ENCODE measurements at places on chromosomes 4 and X.

DNA sequence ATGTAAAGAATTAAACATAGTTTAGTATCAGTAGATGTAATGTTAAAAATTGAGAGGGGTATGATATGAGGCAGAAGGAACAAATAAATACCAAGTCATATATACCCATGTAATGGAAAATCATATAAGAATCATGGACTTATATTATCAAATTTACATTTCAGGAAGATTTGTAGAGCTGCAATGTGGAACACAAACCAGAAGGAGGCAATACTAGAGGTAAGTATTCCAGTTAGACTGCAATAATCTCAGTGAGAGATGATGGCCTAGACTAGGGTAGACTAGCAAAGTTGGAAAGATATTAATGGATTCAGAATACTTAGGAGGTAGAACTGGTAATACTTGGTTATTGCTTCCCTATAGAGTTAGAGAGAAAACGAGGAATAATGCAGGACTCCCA, 603.0 kb upstream of the KLHL4 start:
- no peak for DNase-seq

- DNase-seq, result no peak
Observed at GRCh38 chr4:125739760-125740159, 425.0 kb downstream of the FAT4 start.

GRCh38 chr4:164949448-164950143, 27.9 kb downstream of the TRIM61 start:
- no peak for DNase-seq

GRCh38 chrX:19753368-19753767, 134.0 kb downstream of the SH3KBP1 start:
- DNase-seq, result no peak

DNA sequence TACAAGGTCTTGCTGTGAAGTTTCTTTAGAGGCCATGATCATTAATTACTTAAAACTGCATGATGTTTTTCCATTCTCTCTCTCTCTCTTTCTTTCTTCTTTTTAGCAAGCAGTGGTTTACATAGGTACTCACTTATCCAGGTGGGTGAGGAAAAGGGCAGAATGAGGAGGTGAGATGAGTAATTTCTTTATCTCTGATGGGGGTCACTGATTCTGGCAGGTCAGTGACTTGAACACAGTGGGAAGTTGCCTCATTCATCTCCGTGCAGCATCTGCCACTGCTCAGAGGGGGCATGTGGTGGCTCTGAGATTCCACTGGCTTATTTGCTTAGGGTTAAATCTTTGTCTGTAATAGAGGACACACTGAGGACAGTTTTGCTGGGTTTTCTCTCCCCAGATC, 62.6 kb downstream of the FAM114A1 start:
- no peak for DNase-seq

DNA sequence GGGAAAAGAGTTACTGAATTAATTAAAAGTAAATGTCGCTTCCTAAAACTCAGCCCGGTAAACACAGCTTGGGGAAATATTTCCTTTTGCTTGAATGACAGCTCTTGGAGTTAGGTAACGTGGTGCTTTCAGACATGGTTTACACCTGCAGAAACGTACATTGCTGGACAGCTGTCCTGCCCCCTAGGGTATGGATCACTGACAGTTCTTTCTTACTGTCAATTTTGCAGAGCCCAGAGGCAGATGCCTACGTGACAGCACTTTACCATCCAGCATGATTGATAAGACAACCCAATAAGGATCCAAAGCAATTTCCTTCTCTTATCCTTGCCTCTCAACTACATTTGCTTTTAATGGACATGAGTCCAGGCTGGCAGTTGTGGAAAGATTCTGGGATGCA, 334.5 kb downstream of the PACRGL start:
- DNase-seq, result no peak

DNA sequence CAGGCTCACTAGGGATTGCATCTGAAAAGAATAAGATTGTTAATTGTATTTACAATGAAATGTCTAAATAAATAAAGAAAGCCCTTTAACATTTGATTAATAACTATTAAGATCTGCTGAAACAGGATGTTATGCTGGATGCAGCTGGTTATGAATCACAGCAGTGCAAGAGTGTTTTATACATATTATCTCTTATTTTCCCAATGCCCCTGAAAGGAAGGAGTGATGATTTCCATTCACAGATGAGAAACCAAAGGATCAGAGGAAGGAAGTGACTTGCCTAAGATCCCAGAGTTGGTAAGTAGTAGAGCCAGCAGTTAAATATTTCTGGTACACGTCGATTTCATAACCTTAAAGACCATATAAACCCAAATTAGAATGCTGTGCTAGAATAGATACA, 76.3 kb upstream of the ARHGAP36 start:
- no peak for DNase-seq

DNA sequence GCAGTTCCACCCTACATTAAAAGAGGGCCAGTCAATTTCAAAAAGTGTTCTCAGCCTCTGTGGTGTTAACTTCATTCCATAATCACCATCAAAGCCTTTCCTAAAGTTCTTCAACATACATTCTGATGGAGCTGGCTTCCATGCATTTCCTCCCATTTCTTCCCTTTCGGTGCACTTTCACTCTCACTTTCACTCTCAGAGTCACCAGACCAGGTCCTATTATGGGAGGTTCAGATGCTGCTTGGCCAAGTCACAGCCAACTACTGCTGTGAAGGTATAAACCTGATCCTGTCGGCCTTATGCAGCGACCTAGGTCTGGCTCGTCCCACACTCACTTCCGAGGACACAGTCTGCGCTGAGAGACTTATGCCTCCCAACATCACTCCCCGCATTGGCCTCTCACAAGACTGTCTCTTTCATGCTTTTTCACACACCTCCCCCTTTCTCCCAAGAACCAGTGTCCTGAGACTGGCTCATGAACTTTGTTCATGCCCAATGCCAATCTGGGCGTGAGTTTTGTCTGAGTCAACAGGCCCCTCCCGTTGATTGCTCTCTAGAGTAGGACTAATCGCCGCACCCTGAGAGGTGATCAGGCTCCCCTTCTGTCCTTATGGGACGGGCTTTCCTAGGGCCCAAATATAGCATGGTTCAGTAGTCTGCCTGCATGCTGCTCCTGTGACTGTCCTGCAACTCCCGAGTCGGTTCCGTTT, 60.8 kb upstream of the XAGE1B start:
- DNase-seq, result no peak

- DNase-seq, result no peak
Observed at GRCh38 chrX:22126327-22126726, 94.2 kb downstream of the PHEX start.

DNA sequence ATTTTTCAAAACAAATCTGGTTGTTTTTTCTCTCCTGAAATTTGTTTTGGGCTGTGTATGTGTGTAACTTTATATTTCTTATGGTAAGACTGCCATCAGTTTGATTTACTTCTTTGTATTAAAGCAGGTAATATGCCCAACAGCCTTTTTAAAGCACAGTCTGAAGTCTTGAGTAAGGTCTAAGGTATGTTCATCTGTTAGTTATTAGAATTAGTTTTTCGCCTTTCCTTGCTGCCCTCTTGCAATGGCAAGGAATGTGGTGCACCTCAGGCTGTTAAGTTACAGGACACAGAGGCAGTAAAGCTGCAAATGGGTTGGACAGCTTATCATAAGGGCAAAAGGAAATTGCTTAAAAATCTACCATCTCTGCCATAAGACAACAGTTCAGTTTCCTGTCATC, 71.8 kb downstream of the METTL14 start:
- no peak for DNase-seq

GRCh38 chrX:133046601-133047000, 50.3 kb downstream of the USP26 start:
- DNase-seq, result no peak

DNA sequence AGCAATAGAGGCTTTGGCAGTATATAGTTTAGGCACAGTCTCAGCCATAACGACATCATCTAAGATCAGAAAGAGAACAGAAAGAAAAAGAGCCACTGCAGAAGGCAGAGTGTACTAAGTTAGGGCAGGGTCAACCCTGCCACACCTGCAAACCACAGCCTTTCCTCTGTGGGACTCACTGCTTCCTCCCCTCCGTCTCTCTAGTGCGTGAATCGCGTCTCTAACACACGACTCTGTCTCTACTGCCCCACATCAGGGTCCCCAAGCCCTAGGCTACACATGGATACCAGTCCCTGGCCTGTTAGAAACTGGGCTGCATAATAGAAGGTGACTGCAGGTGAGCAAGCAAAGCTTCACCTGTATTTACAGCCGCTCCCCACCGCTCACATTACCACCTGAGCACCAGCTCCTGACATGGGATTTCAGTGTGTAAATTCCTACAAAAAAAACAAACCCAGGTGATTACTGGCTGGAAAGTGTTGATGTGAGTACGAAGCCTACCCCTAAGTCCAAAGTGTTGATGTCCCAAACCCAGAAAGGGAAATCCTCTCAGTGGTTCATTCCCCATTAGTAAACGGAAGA, 128.9 kb downstream of the PRKX start:
- DNase-seq, result no peak

DNA sequence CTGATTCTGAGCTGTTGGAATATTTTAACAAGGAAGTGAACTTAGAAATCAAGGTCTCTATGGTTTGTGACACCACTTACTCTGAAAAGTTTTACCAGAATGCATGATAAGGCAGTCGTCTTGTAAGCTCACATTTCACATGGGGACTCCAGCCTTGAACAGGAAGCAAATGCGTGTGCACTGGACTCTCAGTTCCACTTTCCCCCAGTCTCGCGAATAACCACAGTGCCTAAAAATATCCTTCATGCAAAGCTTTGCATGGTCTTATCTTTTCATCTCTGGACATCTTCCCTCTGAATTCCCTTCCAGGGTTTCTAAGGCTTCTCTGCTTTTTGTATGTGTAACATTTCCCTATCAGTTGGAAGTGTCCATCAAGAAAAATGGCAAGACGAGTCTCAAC, 581.8 kb downstream of the NLGN4X start:
- no peak for DNase-seq

- DNase-seq, result no peak
Observed at GRCh38 chr4:129328162-129328561, 232.2 kb downstream of the C4orf33 start.

GRCh38 chrX:16587836-16588235, 62.1 kb upstream of the S100G start:
- DNase-seq, result no peak

GRCh38 chr4:7286798-7287197, 94.5 kb downstream of the SORCS2 start:
- DNase-seq, result no peak

DNA sequence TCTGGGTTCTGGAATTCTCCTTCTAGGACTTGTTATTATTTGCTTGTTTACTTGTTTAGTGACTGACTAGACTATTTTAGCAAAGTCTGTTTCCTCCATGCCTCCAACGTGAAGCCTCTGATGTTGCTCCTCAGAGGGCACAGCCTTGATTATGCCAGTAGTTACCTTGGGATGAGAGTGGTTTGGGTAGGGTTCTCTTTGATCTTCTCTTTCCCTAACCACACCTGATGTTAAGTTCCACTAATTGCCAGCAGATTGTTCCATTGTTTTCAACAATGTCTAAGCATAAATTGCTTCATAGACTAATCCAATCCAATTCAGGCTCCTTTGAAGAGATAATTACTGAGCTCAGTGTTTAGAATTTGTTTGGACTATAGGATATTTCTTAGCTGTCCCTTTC, 352.7 kb upstream of the DIPK2B start:
- DNase-seq, result no peak

DNA sequence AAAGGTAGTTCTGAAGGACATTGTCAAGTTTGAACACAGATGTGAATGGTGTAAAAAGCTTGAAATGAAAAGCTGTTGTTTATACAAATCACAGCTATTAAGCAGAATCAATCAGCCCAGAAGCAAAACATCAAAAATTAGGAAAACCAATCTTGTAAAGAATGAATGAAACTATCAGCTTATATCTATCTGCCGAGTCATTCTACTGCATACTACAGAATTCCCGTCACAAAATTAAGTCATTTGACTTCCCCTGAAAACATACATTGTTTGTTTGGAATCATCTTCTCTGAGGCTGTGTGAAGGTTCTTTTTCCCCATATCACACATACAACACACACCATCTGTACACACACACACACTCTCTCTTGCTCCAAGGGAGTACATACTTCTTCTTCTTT, 80.3 kb downstream of the RFC1 start:
- DNase-seq, result no peak

GRCh38 chrX:128460835-128461234, 408.6 kb upstream of the ACTRT1 start:
- DNase-seq, result no peak

- no peak for DNase-seq
Observed at GRCh38 chr4:53961351-53961750, 103.1 kb downstream of the CHIC2 start.

GRCh38 chrX:47296766-47297365, 64.1 kb downstream of the USP11 start:
- no peak for DNase-seq

DNA sequence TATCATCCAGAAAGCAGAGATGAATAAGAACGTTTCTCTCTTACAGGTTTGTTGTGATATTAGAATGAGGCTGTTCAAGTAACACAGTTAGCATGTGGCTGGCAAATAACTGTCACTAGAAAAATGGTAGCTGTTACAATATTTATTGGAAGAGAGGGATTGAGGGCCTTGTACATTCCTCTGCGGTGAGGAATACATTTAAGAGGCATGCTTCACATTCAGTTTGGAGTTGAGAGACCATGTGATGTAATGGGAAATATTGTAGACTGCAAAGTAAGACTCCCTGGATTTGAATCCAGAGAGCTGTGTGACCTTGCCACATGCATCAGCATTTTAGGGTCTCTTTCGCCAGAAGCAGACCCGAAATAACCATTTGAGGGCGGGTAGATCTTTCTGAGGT, 104.8 kb upstream of the KIT start:
- no peak for DNase-seq

DNA sequence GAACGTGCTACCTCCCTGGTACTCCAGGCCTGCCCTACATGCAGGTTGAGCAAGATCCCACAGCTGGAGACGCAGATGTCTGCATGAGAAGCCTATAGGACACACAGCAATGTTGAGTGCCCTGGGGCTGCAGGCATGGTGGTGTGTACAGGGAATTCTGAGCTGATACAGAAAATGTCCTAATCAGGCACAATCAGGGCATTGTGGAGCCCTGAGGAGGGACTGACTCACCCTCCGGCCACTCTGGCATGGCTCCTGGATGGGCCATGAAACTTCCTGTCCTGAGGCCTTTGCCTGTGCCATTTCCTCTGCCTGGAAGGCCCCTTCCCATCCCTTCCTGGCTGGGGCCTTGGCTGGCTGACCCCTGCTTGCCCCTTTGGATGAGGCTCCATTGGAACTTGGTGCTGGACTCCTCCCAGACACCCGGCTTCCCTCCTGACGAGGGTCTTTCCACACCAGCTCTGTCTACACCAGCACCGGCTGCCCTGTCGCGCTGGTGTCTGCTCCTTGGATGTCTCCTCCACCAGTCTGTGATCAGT, 16.7 kb upstream of the AFAP1 start:
- no peak for DNase-seq

- DNase-seq, result no peak
Observed at GRCh38 chr4:82618103-82618720, 56.4 kb upstream of the TMEM150C start.

GRCh38 chr4:123055943-123056342, 133.5 kb upstream of the NUDT6 start:
- no peak for DNase-seq

DNA sequence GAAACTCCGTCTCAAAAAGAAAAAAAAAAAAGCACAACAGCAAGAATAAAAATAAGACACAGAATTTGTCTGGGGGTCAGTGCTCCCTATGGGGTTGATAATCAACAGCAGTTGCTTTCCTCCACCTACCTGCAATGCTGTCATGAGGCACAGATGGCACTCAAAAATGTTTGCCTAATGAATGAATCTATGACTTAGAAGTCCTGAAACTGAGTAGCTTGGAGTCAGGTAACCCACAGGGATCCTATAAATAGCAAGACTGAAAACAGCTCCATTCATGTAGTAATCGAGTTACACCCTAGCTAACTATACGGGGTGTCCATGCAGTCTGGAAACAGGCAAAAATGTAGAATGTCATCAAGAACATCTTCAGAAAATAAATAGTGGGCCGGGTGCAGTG, 19.8 kb upstream of the DDX3X start:
- DNase-seq, result no peak

All from stimulated activated CD4-positive, alpha-beta T cell treated with anti-CD3 and anti-CD28 coated beads, TNF-alpha, amount 100 ng/mL, for 1 hour (primary cell).